EH (cell line): ENCODE measurements at places on chromosomes 3 and 15.

DNA sequence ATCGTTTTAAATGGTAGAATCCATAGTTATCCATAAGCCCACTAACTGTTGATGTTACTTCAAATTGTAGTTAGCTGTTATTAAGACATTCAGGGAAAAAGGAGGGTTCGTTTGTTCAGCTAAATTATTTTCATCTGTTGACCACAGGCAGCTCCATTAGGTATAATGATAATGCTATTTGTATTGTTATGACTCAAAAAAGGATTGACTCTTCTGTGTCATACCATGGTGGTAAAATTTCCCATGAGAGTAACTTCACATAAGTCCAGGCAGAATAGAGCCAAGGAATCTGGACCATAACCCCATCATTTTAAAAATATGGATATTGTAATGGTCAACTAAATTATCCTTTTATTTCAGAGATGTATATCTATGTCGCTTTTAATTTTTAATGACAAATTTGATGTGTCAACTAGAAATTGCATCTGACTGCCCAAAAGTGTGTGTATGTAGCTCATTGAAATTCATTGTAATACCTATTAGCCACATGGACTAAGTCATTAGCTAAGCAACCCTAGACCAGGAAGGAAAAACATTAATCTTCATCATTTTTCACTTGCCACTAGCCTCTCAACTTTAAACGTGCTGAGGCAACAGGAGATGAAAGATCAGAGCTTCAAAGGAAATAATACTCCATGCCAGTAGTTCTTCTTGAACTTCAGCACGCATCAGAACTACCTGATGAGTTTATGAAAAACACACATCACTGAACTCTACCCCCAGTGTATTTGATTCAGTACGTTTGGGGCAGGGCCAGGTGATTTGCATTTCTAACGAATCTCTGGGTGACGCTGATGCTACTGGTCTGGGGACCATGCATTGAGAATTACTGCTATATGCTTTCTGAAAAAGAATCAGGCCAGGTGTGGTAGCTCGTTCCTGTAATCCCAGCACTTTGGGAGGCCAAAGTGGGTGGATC, 537.7 kb downstream of the UNC13C start:
- DNase-seq, result no peak

- peak; percentile 35 for DNase-seq
Measured at GRCh38 chr3:45060165-45060892, 34.2 kb downstream of the CLEC3B start.

DNA sequence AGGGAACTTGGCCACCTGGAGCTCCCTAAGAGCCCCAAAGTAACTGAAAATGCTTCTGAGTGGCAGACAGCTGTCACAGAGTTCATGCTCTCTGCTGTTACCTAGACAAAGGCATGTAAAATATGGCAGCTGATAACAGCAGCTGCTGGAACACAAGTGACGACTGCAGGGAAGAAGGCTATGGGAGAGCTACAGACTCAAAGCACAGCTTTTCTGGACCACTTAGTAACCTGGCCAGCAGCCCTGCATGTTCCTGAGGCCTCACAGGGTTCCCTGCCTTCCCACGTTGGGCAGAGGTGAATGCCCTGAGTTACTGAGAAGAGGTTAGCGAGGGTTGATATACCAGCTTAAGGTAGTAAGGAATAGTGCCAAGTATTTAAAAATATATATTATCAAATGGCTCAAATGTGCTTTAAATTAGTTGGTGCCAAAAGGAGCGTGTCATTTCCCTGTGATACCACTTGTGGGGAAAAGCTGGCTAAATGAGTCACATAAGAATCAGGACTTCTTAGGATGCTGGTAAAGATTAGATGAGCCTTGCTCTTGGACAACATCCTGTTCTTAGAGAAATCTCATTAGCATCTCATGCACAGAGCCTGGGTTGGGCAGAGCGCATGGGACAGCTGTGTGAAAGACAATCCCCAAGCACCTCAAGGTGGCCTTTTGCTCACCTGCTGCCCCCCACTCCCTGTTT, 76.4 kb upstream of the SCN5A start:
- peak; percentile 83 for DNase-seq

- no peak for DNase-seq
Measured at GRCh38 chr3:98594628-98595324, 1.4 kb upstream of the CPOX start.

GRCh38 chr3:159797771-159798170, 190.9 kb upstream of the IL12A start:
- DNase-seq, result no peak

- no peak for DNase-seq
Measured at GRCh38 chr3:53693451-53693850, 152.8 kb downstream of the CHDH start.

DNA sequence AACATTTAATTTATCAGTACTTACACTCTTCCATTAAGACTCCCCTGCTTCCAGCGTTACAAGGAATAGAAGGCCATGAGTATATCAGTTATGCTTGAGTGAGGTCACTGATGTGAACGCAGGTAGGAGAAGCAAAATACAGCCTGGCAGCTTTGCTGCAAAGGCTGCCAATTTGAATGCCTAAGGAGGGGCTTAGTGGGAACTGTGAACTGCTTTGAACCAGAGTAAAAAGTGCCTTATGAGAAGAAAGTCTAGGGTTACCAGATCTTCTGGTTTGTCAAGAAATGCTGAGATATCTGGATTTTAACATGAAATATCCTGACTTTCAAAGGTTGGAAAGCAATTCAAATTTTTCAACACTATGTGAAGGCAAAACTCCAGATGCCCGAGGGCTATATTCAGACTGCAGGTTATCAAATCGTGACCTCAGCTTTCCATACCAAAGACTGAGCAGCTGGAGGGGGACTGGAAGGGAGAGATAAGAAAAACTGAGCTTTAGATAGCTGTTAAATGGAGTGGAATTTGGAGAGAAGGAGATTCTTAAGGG, 446.3 kb upstream of the NECTIN3 start:
- DNase-seq, result no peak

DNA sequence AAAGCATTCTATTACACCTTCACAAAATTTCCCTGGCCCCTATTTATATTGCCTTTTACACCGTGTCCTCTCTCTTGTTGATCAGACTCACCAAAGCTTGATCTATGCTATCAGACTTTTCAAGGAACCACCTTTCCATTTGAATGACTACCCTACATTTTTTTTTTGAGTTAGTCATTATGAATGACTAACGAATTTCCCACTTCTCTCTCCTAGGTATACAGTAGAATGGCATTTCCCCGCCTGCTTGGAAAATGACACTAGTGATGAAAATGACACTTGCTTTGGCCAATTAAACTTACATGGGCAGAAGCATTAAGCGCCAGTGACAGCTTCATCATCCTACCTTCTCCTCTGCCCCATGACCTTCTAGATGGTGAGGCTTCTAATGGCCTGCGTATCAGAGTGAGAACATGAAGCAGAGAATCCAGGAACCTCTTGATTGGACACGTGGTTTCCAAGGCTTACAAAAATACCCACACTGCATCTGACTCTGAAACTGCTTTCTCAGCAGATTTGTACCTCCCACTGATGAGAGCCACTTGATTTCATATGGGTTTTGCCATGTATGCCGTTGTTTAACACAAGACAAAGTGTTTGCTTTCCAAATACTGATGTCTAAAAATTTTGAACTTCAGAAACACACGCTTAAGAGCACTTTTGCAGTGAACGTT, 370.5 kb downstream of the CTNNB1 start:
- no peak for DNase-seq

DNA sequence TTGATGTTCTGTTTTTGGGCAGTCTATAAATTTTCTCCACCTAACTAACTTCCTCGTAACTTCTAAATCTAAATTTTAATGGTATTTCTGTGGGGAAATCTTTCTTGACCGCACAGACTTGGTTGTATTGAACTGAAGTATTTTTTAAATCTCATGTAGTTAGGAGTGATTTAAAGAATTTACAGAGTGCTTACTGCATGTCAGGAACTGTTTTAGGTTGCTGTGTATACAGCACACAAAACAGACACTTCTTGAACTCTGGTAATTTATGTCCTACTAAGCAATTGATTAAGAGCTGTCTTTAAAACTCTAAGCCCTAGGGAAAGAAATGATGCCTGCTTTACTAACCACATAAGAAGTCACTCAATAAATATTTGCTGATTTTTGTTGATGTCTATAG, 1350.2 kb downstream of the ZPLD1 start:
- no peak for DNase-seq

- no peak for DNase-seq
Measured at GRCh38 chr3:170419557-170420087, 954 bp downstream of the CLDN11 start.

DNA sequence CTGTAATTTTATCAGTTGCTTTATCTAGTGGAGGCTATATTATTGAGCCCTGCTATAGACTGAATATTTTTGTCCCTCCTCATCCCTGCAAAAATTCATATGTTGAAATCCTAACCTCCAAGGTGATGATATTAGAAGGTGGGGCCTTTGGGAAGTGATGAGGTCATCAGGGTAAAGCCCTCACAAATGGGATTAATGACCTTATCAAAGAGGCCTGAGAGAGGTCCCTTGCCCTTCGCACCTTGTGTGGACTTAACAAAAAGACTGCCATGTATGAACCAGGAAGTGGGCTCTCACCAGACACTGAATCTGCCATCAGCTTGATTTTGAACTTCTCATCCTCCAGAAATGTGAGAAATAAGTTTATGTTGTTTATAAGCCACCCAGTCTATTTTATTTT, 381.4 kb upstream of the ONECUT1 start:
- DNase-seq, result no peak

DNA sequence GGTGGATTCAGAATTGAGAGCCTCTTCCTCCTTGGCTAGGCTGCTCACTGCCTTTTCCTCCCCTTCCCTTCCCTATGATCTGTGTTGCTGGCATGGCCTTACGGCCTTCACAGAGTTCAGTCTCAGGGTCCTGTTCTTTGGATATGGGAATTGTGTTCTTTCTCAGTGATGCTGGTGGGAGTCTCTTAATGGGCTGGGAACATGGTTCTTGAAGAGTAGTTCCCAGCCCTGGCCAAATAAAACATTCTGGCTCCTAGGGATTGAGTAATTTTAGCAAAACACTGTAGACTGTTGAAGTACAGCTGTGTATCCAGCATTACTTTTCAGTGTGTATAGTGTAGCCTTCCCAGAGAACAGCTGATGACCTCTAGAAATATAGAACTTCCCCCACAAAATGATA, 22.6 kb upstream of the FILIP1L start:
- DNase-seq, result peak; percentile 38

DNA sequence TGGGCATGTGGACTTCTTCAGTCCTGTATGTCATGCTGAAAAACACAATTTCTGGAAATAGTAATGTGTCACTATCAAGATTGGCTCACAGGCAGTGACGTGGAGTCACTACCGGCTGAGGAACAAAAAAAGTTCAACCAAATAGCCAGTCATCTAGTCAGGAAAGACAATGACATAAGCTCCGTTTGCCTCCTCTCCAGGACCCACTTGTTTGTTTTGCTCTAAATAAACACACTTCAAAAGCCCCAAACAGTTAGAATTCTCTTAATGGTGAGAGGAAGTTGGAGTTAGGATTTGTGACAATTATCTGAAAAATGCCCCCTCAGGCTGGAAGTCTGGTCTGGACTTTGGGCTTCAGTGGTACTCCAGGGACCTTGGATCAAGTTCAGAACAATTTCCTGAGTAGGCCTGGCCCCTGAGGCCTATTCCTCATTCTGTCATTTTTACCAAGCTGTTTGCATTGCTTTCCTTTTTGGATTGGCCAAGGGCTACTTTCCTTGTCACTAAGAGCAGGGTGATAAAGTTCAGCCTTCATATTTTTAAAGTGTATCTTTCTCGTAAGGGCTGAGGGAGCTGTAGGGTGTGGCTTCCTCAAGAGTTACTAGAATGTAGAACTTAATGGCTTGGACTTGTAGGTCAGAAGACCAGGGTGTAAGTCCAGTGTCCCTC, 98.9 kb downstream of the EOMES start:
- peak; percentile 81 for DNase-seq

- no peak for DNase-seq
Measured at GRCh38 chr3:138901567-138901966, 45.4 kb downstream of the FOXL2 start.

DNA sequence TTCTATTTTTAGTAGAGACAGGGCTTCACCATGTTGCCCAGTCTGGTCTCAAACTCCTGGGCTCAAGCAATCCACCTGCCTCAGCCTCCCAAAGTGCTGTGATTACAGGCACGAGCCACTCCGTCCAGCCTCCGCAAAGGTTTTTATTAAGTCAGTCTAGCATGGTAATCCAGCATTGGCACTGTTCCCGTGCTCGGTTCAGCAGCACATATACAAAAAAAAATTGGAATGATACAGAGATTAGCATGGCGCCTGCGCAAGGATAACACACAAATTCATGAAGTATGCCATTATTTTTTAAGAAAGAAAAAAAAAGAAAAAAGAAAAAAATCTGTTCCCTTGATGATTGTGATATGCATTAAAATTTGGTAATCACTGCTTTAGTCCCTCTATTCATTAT, 8.5 kb downstream of the CKMT1A start:
- no peak for DNase-seq

DNA sequence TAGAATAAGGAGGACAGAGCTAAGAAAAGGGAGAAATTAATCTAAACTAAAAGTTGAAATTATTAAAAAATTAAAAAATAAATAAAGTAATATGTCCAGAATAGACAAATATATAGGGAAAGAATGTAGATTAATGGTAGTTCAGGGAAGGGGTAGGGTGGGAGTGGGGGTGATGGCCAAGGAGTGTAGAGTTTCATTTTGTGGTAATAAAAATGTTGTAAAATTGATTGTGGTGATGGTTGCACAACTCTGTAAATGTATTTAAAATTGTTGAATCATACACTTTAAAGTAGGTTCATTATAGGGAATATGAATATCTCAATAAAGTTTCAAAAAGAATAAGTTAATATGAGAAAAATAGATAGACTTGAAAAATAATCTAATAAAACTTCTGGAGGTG, 21.0 kb upstream of the FNDC3B start:
- DNase-seq, result no peak

DNA sequence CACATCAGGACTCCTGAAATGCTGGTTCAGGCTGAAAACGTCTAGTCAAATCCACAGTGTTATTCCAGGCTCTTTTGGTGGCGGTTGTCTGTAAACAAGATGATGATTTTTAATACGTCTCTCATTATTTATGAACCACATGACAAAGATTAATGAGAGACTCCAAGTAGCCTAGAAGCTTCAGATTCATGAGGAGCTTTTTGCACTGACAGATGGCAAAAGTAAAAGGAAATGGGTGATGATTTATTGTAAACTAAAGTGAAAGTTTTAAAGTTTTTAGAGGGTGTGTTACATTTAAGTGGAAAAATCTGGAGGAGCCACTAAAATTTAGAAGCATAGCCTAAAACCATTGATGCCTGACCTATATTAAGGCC, 77.0 kb downstream of the BBX start:
- DNase-seq, result peak; percentile 22

DNA sequence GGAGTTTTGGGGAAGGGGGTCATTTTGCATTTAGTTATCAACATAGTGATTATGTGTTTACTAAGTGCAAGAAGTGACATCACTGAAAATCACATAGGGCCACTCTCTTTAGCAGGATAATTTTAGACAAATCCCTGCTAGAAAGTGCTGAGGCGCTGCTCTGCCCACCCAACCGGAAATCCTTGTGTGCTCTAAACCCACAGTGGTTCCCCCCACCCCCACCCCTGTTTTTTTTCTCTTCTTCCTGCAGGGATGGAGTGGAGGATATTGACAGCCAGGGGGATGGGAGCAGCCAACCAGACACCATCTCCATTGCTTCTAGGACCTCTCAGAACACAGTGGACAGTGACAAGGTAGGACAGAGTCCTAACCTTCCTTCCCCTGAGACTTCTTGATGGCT, 234.2 kb upstream of the UMPS start:
- DNase-seq, result no peak
